ENCODE measurements at places on chromosomes 2 and 18. TPM values are rescaled to one million over a fixed set of nuclear protein-coding genes. Genes with fewer than 3 reads are reported as not detected.

DNA sequence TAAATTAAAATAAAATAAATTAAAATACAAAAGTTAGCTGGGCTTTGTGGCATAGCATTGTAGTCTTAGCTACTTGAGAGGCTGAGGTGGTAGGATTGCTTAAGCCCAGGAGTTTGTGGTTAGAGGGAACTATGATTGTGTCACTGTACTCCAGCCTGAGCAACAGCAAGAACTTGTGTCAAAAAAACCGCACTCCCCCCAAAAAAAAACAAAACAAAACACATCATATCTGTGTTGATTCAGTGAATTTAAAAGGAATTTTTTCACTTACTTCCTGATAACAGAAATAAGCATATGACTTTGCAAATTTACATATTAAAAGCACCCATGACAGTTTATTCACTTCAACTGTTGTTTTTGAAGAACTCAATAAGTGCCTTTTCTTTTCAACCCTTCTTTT lies 68.1 kb upstream of the PELI1 start:
- H3K36me3 ChIP-seq, result no peaks in the 10 kb centered on the region
- no peak overlapping the region for H3K27ac ChIP-seq
- no peak overlapping the region for H3K4me3 ChIP-seq
- no peaks in the 10 kb centered on the region for H3K4me1 ChIP-seq
- no peaks in the 10 kb centered on the region for H3K27me3 ChIP-seq

- no peak for DNase-seq
- H3K27ac ChIP-seq, result no peak overlapping the region
- H3K4me3 ChIP-seq, result no peak overlapping the region
- no peaks in the 10 kb centered on the region for H3K36me3 ChIP-seq
- H3K27me3 ChIP-seq, result no peaks in the 10 kb centered on the region
- H3K4me1 ChIP-seq, result no peaks in the 10 kb centered on the region
Observed at GRCh38 chr2:146131048-146131447, 1611.1 kb upstream of the ZEB2 start.

GRCh38 chr2:108946442-108946841 lies 42.6 kb downstream of the EDAR start:
- no peaks in the 10 kb centered on the region for H3K36me3 ChIP-seq
- no peak overlapping the region for H3K4me3 ChIP-seq
- H3K27me3 ChIP-seq, result no peaks in the 10 kb centered on the region
- H3K4me1 ChIP-seq, result no peaks in the 10 kb centered on the region
- DNase-seq, result no peak
- H3K27ac ChIP-seq, result no peak overlapping the region

GRCh38 chr2:42274863-42275262 lies 86.2 kb downstream of the COX7A2L start:
- H3K4me3 ChIP-seq, result no peak overlapping the region
- no peak for DNase-seq
- H3K27me3 ChIP-seq, result no peaks in the 10 kb centered on the region
- no peaks in the 10 kb centered on the region for H3K36me3 ChIP-seq
- H3K27ac ChIP-seq, result no peak overlapping the region

- no peaks in the 10 kb centered on the region for H3K27me3 ChIP-seq
- H3K36me3 ChIP-seq, result no peaks in the 10 kb centered on the region
- no peak for DNase-seq
- no peak overlapping the region for H3K4me3 ChIP-seq
- H3K4me1 ChIP-seq, result no peaks in the 10 kb centered on the region
Observed at GRCh38 chr18:25662272-25662671, 310.3 kb upstream of the ZNF521 start.

GRCh38 chr2:241000831-241001321 lies 2.5 kb downstream of the SNED1 start:
- peaks cover 14% of the 10 kb centered on the region for H3K36me3 ChIP-seq
- peaks cover 18% of the 10 kb centered on the region for H3K4me1 ChIP-seq
- H3K27ac ChIP-seq, result no peak overlapping the region
- DNase-seq, result peak; percentile 47
- no peak overlapping the region for H3K4me3 ChIP-seq
- no peaks in the 10 kb centered on the region for H3K27me3 ChIP-seq

ST6GAL2 gene
- 55.5 TPM for total RNA-seq

GRCh38 chr2:210792000-210792399 lies 235.6 kb downstream of the CPS1 start:
- no peaks in the 10 kb centered on the region for H3K27me3 ChIP-seq
- H3K27ac ChIP-seq, result no peak overlapping the region
- H3K36me3 ChIP-seq, result no peaks in the 10 kb centered on the region
- no peaks in the 10 kb centered on the region for H3K4me1 ChIP-seq

TUBA3D gene
- not detected for total RNA-seq

- no peaks in the 10 kb centered on the region for H3K27me3 ChIP-seq
- no peaks in the 10 kb centered on the region for H3K4me1 ChIP-seq
- no peaks in the 10 kb centered on the region for H3K36me3 ChIP-seq
- DNase-seq, result peak; percentile 18
Observed at GRCh38 chr2:60852282-60852860, 29.0 kb upstream of the REL start.

- H3K36me3 ChIP-seq, result no peaks in the 10 kb centered on the region
- no peak for DNase-seq
- H3K27me3 ChIP-seq, result no peaks in the 10 kb centered on the region
- no peak overlapping the region for H3K4me3 ChIP-seq
- no peaks in the 10 kb centered on the region for H3K4me1 ChIP-seq
- no peak overlapping the region for H3K27ac ChIP-seq
Observed at GRCh38 chr2:140916410-140916809, 1214.4 kb downstream of the LRP1B start.

DNA sequence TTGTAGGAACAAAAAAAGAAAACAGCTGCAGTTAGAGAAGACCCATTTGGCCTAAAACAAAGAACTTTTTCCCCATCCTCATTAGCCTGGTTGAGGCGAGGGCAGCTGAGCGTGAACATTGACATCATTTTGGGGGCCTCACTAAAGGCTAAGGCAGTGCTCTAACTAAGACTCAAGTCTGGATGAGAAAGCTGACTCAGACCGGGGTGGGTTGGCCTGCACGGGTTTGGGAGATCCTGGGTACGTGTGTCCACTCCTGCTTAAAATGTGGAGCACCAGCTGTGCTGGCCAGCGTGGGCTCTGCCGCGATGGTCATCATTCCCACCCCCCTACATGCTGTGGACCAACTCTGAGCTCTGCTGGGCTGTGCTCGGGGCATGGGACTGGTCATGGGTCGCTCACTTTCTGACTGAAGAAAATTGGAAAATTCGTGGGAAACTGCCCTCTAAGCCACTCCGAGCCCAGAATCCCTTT lies 86.0 kb upstream of the TMEM247 start:
- no peak overlapping the region for H3K27ac ChIP-seq
- H3K4me3 ChIP-seq, result no peak overlapping the region
- H3K36me3 ChIP-seq, result no peaks in the 10 kb centered on the region

SGPP2 gene
- total RNA-seq, result 0.21 TPM

TTL gene
- 3.2 TPM for total RNA-seq

DNA sequence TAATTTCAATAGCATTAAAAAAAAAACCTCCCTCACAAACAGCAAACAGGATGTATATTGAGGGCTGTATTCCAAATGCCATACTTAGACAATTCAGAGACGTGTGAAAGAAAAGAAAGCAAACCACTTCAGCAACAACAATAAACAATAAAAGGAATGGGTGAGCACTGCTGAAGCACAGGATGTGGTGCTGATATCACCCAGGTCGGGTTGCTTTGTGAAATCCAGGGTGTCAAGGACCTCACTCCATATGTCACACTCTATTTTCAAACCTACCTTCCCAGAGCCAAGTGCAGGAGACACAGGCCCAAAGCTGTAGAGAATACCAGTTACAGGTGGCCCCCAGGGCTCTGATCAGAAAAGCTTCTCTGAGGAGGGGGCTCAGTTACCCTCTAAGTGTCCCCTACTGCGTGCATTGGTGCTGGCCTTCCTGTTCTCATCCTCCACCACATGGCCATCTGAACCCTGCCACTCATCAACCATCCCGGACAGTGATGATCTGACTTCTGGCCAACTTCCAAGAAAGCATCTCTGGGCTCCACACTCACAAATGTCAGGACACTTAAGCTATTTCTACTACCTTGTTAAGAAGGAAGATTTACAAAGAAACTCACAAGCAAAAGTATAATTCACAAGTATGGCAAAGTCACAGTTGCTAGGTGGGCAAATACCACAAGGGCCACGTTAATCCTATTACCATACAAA lies 363.0 kb downstream of the SS18 start:
- H3K4me1 ChIP-seq, result no peaks in the 10 kb centered on the region
- H3K27ac ChIP-seq, result no peak overlapping the region
- H3K27me3 ChIP-seq, result no peaks in the 10 kb centered on the region

DNA sequence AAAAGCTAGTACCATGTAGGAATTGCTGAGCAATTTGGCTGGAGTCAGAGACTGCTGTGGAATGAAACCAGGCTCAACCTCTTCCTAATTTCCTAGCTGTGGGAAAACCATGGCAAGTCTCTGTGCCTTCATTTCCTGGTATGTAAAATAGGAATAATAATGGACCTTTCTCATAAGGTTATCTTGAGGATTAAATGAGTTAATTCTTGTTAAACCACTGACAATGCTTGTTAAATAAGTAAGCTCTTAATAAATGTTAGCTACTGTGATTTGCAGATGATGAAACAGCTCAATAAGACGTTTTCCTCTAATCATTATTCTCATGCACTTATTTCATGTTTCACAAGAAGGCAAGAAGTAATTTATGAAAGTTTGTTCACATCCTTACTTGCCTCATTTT lies 346.7 kb downstream of the RND3 start:
- no peaks in the 10 kb centered on the region for H3K36me3 ChIP-seq
- DNase-seq, result no peak
- no peak overlapping the region for H3K4me3 ChIP-seq
- no peaks in the 10 kb centered on the region for H3K27me3 ChIP-seq
- H3K27ac ChIP-seq, result no peak overlapping the region

GRCh38 chr2:96239091-96239490 lies 26.7 kb downstream of the TMEM127 start:
- no peak overlapping the region for H3K4me3 ChIP-seq
- no peaks in the 10 kb centered on the region for H3K36me3 ChIP-seq
- no peaks in the 10 kb centered on the region for H3K27me3 ChIP-seq
- DNase-seq, result no peak

- no peak overlapping the region for H3K27ac ChIP-seq
- peak; percentile 68 for DNase-seq
- H3K4me3 ChIP-seq, result no peak overlapping the region
- no peaks in the 10 kb centered on the region for H3K27me3 ChIP-seq
- no peaks in the 10 kb centered on the region for H3K4me1 ChIP-seq
Observed at GRCh38 chr2:237025090-237025865, 60.4 kb upstream of the COPS8 start.

DNA sequence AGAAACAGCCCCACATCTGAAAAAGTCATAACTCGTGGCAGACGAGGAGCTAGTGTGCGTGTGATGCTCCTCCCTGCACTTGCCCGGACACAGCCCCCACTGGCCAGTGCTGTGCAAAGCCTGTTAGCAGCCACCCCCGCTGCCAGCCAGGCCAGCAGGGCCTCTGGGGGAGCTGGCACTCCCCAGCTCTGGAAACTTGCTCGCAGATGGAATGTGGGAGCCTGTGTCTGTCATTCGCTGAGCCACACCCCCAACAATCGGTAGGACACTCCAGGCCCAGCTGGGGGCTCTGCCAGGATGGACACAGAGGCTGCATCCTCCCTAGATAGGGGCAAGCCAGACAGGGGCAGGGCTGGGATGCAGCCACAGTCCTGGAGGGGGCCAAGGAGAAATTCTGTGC lies 62.4 kb upstream of the ATG16L1 start:
- H3K4me3 ChIP-seq, result no peak overlapping the region
- no peaks in the 10 kb centered on the region for H3K4me1 ChIP-seq
- DNase-seq, result no peak
- no peaks in the 10 kb centered on the region for H3K27me3 ChIP-seq
- no peaks in the 10 kb centered on the region for H3K36me3 ChIP-seq

DNA sequence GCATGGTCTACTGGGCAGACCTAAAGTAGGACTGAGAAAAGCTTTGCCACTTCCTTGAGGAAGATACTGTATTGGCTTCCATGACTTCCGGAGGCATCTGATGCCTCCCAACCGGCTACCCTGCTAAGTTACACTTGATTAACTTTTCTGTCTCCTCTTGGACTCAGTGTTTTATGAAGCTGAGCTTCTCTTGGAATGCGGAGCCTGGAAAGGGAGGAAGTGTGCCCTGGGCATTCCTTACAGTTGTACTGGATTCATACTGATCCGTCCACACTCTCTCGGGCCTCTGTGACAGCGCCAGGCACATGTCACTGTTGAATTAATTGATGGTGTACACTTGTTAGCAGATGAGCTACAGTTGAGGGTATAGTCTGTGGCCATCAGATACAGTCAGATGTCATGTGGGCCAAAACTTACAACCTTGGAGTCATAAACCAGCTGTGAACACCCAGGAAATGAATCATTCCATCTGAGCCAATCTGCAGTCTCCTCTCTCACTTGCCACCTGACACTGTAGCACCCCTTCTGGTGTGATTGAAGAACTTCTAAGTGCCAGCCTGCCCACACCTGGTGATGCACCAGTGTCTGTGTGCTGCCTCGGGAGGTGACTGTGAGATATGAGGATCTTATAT lies 122.5 kb downstream of the FHOD3 start:
- peak overlapping the region; percentile 73 for H3K27ac ChIP-seq
- H3K27me3 ChIP-seq, result no peaks in the 10 kb centered on the region
- peaks cover 3% of the 10 kb centered on the region for H3K4me1 ChIP-seq
- DNase-seq, result no peak
- H3K4me3 ChIP-seq, result no peak overlapping the region

SOCS6 gene
- total RNA-seq, result 5.5 TPM

POTEC gene
- total RNA-seq, result not detected

GRCh38 chr2:227325839-227326195 lies 766 bp downstream of the MFF start:
- H3K27me3 ChIP-seq, result no peaks in the 10 kb centered on the region
- H3K4me3 ChIP-seq, result peak overlapping the region; percentile 95
- H3K36me3 ChIP-seq, result peaks cover 4% of the 10 kb centered on the region
- peak overlapping the region; percentile 94 for H3K27ac ChIP-seq
- peak; percentile 64 for DNase-seq

DNA sequence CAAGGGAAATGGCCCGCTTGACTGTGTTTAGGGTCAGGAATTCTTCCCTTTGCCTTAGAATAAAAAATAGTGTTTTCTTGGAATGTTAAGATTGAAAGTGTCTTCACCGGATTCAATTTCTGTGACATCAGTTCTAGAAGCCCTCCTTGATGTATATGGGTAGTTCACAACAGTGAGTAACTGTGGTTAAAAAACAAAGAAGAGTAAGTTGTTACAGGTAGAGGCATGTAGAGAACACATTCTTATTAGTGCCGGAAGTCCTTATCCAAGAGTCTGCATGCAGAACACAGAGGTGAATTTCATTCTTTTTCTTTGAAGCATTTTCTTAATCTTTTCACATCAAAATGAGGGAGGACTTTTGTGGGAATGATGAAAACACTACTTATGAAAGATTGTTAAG lies 105.5 kb downstream of the FMNL2 start:
- peaks cover 5% of the 10 kb centered on the region for H3K4me1 ChIP-seq
- no peak overlapping the region for H3K27ac ChIP-seq
- no peaks in the 10 kb centered on the region for H3K27me3 ChIP-seq

DNA sequence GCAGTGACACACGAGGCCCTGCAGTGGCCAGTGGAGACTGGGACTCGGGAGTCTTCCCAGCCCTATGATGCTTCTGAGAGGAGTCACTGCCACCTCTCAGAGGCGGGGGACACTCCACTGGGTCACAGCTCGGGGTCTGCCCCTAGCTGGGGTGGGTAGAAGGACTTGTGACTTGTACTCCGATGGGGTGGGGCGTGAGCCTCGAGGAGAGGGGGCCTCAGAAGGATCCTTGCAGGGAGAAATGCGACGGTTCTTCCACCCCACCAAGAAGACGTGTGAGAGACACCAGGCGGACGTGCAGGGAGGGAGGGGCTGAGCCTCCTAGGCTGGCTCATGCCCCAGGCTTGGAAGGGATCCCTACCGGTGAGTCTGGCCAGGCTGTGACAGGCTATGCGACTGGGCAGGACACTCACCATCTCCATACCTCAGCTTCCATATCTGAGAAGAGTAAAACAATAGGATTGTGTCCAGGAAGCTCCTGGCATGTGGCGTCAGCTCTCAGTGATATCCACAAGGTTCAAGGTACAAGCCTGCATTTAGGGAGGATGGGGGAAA lies 11.1 kb upstream of the OTOS start:
- no peaks in the 10 kb centered on the region for H3K27me3 ChIP-seq
- H3K4me3 ChIP-seq, result no peak overlapping the region
- DNase-seq, result no peak
- H3K27ac ChIP-seq, result no peak overlapping the region

All from ascending aorta (tissue), 2 donors.